ENCODE measurements at places on chromosomes 3 and 15. TPM values are rescaled to one million over a fixed set of nuclear protein-coding genes. Genes with fewer than 3 reads are reported as not detected.

- DNase-seq = peak; percentile 81
- peak overlapping the region; percentile 73 for H3K4me3 ChIP-seq
- H3K27me3 ChIP-seq = no peaks in the 10 kb centered on the region
- H3K36me3 ChIP-seq = no peaks in the 10 kb centered on the region
Measured at GRCh38 chr3:136751316-136752171, 634 bp downstream of the STAG1 start.

GRCh38 chr3:187257992-187258692 is 33.4 kb downstream of the MASP1 start:
- no peak for DNase-seq
- H3K36me3 ChIP-seq = no peaks in the 10 kb centered on the region
- H3K4me3 ChIP-seq = no peak overlapping the region
- no peak overlapping the region for H3K27ac ChIP-seq

DNA sequence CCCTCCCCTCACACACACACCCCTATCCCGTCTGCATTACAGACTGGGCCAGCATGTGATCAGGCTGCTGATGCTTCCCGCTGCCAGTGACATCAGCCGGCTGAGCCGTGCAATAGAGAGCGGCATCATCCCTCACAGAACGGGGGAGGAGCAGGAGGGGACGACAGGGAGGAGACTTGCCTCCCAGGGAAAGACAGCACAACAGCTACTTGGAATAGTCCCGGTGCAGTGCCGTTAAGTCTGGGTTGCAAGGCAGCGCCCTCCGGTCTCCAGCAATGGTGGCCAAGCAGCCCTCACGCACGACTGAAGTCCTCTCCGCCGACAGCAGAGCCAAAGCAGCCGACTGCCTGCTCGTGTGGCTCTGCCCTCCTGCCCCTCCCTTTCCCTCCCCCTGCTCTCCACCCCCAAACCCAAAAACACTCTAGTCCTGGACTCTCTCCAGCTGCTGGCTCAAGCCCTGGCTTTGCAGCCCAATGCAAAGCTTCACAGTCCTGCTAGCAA is 31.5 kb upstream of the RPS17 start:
- H3K27ac ChIP-seq = peak overlapping the region; percentile 79
- H3K4me1 ChIP-seq = peaks cover 23% of the 10 kb centered on the region
- no peaks in the 10 kb centered on the region for H3K36me3 ChIP-seq
- DNase-seq = peak; percentile 88
- H3K27me3 ChIP-seq = peaks cover 4% of the 10 kb centered on the region
- H3K4me3 ChIP-seq = peak overlapping the region; percentile 43

DNA sequence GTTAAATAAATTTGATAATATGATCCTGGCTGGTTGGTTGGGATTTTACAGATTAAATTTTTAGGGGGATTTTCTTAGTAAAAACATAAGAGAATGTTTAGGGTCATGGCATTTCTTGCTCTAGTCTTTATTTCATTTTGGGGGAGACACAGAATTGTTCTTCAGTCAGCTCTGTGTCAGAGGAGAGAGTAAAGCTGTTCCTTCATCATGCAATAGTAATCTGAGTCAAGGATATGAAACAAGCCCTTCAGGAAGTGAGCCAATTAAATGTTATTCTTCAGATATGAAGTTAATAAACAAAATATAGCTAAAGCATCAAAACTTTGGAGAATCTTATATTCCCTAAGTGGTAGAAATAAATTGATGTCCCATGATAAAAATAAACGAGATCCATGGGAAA is 22.9 kb upstream of the SLC4A7 start:
- H3K27ac ChIP-seq = no peak overlapping the region
- no peaks in the 10 kb centered on the region for H3K36me3 ChIP-seq
- peaks cover 4% of the 10 kb centered on the region for H3K4me1 ChIP-seq
- no peak for DNase-seq

GRCh38 chr3:120555657-120556509 is 40.3 kb upstream of the NDUFB4 start:
- no peaks in the 10 kb centered on the region for H3K27me3 ChIP-seq
- H3K27ac ChIP-seq = peak overlapping the region; percentile 17
- no peak for DNase-seq
- no peak overlapping the region for H3K4me3 ChIP-seq
- H3K36me3 ChIP-seq = no peaks in the 10 kb centered on the region

DNA sequence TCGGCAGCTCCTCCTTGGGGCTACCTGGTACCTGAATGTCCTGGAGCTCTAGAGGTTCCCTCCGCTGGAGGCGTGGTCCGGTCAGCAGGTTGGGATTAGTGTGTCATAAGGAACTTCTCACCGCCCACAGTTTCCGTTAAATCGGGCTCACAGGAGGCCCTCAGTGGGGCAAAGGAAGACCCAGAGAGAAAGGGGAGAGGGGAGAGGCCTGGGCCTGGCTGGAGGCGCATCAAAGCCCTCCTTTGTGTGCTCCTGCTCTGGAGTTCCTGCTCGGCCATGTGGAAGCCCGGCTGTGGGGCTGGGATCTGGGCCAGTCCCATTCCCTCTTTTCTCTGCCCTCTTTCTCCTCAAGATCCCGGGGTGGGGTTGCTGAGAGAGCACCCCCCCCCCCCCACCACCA is at the start of gene RLBP1:
Gene RLBP1 (minus strand): TSS at position 37 of the 400 bp plus-strand sequence. CDS start 2,604 bp downstream, outside the sequence.
- H3K4me3 ChIP-seq = no peak within 1 kb of the TSS
- H3K27ac ChIP-seq = no peak within 1 kb of the TSS
- no peaks in the 10 kb centered on the region for H3K36me3 ChIP-seq
- no peaks in the 10 kb centered on the region for H3K27me3 ChIP-seq
- DNase-seq = no peak
- H3K4me1 ChIP-seq = no peaks in the 10 kb centered on the region

DNA sequence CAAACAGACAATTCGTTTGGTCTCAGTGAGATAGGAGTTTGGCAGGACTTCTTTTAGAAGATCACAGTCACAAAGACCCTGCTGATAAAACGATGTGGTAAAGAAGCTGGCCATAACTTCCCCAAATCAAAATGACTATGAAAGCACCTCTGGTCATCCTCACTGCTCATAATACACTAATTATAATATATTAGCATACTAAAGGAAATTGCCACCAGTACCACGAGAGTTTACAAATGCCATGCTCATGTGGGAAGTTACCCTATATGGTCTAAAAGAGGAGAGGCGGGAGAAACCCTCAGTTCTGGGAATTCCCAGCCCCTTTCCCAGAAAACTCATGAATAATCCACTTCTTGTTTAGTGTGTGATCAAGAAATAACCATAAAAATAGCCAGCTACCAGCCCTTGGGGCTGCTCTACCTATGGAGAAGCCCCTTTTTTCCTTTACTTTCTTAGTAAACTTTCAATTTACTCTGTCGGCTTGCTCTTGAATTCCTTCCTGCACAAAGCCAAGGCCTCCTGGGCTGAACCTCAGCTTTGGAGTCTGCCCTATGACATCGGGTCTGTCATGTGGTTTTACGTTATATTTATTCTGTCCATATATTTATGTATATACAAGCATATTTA is 115.8 kb upstream of the IGSF10 start:
- H3K36me3 ChIP-seq = no peaks in the 10 kb centered on the region
- H3K4me3 ChIP-seq = no peak overlapping the region
- no peak overlapping the region for H3K27ac ChIP-seq
- H3K4me1 ChIP-seq = no peaks in the 10 kb centered on the region
- no peaks in the 10 kb centered on the region for H3K27me3 ChIP-seq

DNA sequence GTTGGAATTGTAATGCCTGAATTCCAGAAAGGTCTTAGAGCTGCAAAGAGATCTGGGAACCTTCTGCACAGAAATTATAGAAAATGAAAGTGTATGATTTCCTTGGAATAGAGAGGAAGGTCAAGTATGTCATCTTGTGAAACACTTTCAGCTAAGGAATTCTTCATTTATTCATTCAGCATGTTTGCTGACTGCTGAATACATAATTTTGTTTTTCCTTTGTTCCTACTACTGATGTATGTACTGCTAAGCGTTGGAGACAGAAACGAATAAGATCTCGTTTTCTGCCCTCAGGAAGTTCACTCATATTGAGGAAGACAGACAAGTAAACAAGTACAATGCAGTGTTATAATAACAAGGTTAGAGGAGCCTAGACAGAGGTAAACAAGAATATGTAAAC is 14.3 kb upstream of the IL20RB start:
- H3K36me3 ChIP-seq = peaks cover 10% of the 10 kb centered on the region
- H3K27me3 ChIP-seq = no peaks in the 10 kb centered on the region
- H3K4me1 ChIP-seq = peaks cover 41% of the 10 kb centered on the region
- DNase-seq = no peak
- no peak overlapping the region for H3K27ac ChIP-seq
- no peak overlapping the region for H3K4me3 ChIP-seq

- H3K27ac ChIP-seq = no peak overlapping the region
- H3K27me3 ChIP-seq = no peaks in the 10 kb centered on the region
- H3K4me1 ChIP-seq = no peaks in the 10 kb centered on the region
Measured at GRCh38 chr3:70972855-70973254, 610.7 kb downstream of the FOXP1 start.

- DNase-seq = no peak
- H3K36me3 ChIP-seq = no peaks in the 10 kb centered on the region
- H3K27ac ChIP-seq = no peak overlapping the region
- H3K4me1 ChIP-seq = no peaks in the 10 kb centered on the region
Measured at GRCh38 chr15:48577469-48577868, 68.0 kb downstream of the FBN1 start.

DNA sequence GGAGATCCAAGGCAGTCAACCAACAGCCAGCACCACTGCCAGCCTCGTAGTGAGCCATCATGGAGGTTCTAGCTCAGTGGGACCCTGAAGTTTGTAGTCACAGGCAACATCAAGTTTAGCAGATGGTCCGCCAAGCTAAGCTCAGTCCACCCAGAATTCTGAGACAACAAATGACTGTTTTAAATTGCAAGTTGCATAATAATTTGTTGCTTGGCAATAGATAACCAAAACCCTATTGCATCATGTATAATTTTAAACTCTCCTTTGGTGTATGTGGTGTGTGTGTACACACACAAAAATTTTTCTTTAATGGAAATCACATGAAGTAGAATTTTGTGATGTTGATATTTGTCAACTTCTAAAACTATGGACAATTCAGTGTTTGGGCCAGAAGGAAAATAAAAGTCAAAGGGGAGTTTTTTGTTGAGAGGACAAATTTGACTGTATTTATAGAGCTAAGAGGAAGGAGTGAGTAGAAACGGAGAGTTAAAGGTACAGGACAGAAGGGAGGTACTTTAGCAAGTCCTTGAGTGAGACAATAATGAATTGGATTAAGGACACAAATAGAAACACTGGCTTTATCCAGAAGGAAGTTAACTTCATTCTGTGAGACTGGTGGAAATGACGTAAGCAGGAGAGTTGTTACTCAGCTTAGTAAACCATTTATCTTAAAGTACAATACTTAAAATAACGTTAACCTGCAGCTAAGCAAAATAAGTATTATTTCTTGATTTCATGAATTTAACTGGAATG is 83.6 kb downstream of the NCEH1 start:
- H3K4me1 ChIP-seq = peaks cover 15% of the 10 kb centered on the region
- no peaks in the 10 kb centered on the region for H3K27me3 ChIP-seq
- H3K27ac ChIP-seq = peak overlapping the region; percentile 9
- H3K36me3 ChIP-seq = peaks cover 6% of the 10 kb centered on the region

GRCh38 chr15:65870889-65871533 is 1.7 kb downstream of the RAB11A start:
- H3K4me3 ChIP-seq = peak overlapping the region; percentile 74
- peaks cover 9% of the 10 kb centered on the region for H3K4me1 ChIP-seq
- no peaks in the 10 kb centered on the region for H3K27me3 ChIP-seq
- H3K36me3 ChIP-seq = peaks cover 10% of the 10 kb centered on the region

- H3K36me3 ChIP-seq = peaks cover 27% of the 10 kb centered on the region
- H3K4me3 ChIP-seq = peak overlapping the region; percentile 80
- H3K4me1 ChIP-seq = peaks cover 23% of the 10 kb centered on the region
- no peaks in the 10 kb centered on the region for H3K27me3 ChIP-seq
- peak overlapping the region; percentile 96 for H3K27ac ChIP-seq
Measured at GRCh38 chr15:79923515-79924169, 26.8 kb upstream of the MTHFS start.

GRCh38 chr3:176964661-176965060 is 232.6 kb downstream of the TBL1XR1 start:
- H3K4me3 ChIP-seq = no peak overlapping the region
- DNase-seq = no peak
- no peaks in the 10 kb centered on the region for H3K36me3 ChIP-seq

- peaks cover 68% of the 10 kb centered on the region for H3K4me1 ChIP-seq
- H3K4me3 ChIP-seq = peak overlapping the region; percentile 47
- no peak for DNase-seq
- no peaks in the 10 kb centered on the region for H3K27me3 ChIP-seq
- peak overlapping the region; percentile 68 for H3K27ac ChIP-seq
Measured at GRCh38 chr3:114455432-114455831, 161.6 kb downstream of the TIGIT start.

DNA sequence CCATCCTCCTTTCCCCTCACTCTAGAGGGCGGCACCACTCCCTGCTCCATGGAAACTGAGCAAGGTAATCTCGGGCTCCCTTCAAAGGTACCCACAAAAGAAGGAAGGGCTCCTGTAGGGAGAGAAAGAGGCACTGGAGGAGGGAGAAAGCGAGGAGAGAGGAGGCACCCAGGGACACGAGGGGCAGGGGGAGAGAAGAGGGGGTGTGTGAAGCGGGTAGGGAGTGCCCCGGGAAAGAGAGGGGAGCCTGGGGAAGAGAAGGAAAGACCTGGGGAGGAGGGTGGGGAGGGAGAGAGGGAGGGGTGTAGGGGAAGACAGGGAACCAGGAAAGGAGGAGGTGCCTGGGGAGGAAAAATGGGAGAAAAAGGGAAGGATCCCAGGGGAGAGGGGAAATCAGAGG is 523 bp downstream of the VILL start:
- no peaks in the 10 kb centered on the region for H3K27me3 ChIP-seq
- peaks cover 67% of the 10 kb centered on the region for H3K4me1 ChIP-seq
- H3K36me3 ChIP-seq = peaks cover 12% of the 10 kb centered on the region
- H3K27ac ChIP-seq = peak overlapping the region; percentile 86

- no peaks in the 10 kb centered on the region for H3K27me3 ChIP-seq
- no peak overlapping the region for H3K4me3 ChIP-seq
- peak; percentile 85 for DNase-seq
- H3K36me3 ChIP-seq = no peaks in the 10 kb centered on the region
- H3K4me1 ChIP-seq = peaks cover 33% of the 10 kb centered on the region
Measured at GRCh38 chr15:69467636-69468035, 15.0 kb downstream of the RPLP1 start.

ANKRD34C gene
- total RNA-seq = not detected

PPP1R14D gene
- total RNA-seq = 2.2 TPM

SI gene
- 1.2 TPM for total RNA-seq

ZNF774 gene
- total RNA-seq = 2.6 TPM

GP5 gene
- total RNA-seq = not detected

TGM4 gene
- not detected for total RNA-seq
